ENCODE measurements at places on chromosomes 4 and X. TPM values are rescaled to one million over a fixed set of nuclear protein-coding genes. Genes with fewer than 3 reads are reported as not detected.

ANXA3 gene
- 12.3 TPM for total RNA-seq

RBMXL3 gene
- total RNA-seq: not detected

DCAF12L1 gene
- not detected for total RNA-seq

TGIF2LX gene
- total RNA-seq: not detected

DNA sequence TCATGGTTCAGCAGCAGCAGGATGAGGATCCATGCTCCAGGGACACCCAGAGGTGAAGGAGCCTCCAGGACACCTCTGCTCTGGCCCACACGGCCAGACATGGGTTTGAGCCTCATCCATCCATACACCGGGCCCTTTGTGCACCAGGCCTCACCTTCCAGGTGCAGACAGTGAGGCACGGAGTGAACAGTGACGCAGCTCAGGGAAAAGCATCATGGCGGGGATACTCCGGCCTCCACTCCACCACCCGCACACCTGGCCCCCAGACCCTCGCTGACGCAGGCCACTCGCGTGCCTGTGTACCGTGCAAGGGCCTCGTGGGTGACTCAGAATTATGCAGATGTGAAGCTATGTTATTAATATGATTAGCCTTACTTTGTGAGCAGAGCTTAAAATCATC is 33.3 kb downstream of the ADRA2C start:
- no peak for DNase-seq

GRCh38 chrX:101550362-101550750 is at the start of gene ARMCX1:
Gene ARMCX1, plus strand, starts transcription at chrX:101550547. Its CDS starts 2,384 bp downstream, at chrX:101552931.
- DNase-seq: peak; percentile 87

DNA sequence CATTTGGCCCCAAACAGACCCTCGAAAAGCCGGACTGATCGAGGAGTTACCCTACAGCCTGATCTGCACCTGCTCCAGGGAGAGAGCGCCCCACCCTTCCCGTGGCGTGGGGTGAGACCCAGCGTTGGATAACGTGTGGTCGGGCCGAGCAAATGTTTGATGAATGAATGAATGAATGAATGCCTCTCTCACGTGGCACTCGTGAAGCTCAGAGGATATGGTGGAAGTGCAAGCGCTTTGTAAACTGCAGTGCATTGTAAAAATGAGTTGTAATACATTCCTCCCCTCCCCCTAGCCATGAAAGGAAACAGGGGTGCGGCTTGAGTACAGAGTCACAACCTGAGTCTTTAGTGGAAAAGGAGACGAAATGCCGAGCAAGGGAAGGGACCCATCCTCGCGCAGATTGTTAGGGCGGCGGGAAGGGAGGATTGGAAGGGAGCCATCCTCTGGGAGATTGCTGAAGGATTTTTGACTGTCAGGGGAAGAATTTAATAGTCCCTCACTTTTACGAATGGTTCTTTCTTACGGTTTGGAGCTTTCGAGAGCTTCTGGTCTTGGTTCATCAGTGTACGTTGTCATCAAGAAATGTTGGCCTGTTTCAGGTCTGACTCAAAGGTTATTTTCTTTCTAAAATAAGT is 772 bp upstream of the FBXW7 start:
- DNase-seq: no peak

DNA sequence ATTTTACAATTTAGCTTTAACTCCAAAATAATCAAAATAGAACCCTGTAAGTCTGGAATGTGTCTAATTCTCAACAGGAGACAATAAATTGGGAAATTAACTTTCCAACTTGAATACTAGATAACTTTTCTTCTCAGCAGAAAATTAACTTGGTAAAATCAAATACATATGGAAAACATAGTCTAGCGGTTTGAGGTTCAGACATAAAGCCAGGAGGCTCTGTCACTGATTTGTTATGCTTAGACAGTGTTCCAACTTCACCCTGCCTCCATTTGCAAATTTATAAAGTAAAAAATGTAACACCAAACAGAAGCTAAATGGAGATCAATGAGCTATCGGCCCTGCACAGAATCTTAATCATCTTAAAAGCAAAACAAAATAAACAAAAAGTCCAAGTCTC is 46.3 kb downstream of the TBCK start:
- no peak for DNase-seq

DNA sequence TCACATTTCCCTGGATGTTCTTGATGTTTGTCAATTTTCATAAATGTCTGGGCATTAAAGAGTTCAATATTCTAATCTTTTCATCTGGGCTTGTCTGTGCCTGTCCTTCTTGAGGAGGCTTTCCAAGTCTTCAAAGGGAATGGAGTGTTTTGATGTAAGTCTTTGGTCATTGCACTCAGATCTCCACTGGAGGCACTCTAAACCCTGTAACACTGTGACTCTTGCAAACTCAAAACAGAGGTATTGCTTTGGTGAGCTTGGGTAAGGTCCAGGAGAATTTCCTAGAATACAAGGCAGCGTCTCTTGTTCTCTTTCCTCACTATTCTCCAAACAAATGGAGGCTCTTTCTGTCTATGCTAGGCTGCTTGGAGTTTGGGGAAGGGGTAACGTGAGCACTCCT is 1118.1 kb upstream of the PABPC4L start:
- no peak for DNase-seq

UGT2B11 gene
- not detected for total RNA-seq

- no peak for DNase-seq
Measured at GRCh38 chrX:80216086-80216485, 201.5 kb downstream of the TBX22 start.

GRCh38 chr4:119982756-119983155 is 83.9 kb downstream of the MAD2L1 start:
- no peak for DNase-seq

DNA sequence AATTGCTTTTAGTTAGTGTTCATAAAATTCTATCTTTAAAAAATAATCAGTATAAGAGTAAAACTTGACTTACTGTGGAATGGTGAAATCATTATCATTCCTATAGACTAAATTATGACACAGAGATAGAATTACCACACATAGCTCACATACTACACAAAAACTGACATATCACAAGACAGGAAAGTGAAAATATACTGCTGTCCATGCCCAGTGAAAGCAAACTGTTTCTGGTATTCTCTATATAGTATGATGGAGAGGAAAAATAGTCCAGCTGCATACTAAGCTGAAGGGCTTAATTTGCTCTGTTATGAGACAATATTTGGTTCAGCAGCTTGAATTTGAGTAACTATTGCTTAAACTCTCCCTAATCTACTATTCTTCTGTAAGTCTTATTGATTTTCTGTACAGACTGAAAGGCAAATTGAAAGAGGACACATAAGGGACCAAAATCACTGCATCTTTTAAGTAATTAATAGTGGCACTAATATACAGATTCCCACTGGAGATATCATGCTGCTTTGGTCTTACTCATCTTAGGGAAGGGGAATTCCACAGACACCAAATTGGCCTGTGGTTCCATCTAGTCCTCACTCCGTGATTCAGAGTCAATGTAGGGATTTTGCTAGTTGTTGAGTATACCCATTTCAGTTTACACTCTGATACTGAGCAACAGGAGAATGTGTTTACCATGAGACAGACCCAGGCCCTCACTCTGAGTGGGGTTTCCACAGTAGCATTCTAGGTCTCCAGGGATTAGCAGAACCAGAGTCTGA is 47.4 kb upstream of the AGA start:
- no peak for DNase-seq

GRCh38 chr4:142539796-142540482 is 306.2 kb downstream of the INPP4B start:
- DNase-seq: no peak

MAGEE1 gene
- 3.7 TPM for total RNA-seq

TMEM31 gene
- not detected for total RNA-seq

GRCh38 chrX:77431227-77431626 is 16.0 kb upstream of the FGF16 start:
- no peak for DNase-seq

DNA sequence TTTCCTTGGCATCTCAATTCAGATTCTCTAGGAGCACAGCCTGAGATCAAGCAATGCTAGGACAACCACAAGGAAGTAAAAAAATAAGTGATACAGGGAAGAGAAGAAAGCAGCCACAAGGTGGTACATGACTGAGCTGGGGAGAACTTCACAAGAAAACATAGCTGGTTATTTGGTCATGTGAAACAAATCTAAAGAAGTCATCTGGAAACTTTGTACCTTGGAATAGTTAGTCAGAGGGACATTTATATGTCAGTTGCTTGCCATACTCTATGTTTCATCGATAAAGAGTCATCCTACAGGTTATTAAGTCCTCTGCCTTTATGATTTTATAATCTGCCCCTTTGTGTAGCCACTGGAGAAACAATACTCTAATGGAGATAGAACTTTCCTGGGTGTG is 575.1 kb downstream of the IL15 start:
- DNase-seq: no peak

SGMS2 gene
- total RNA-seq: 37.8 TPM

CXorf58 gene
- total RNA-seq: not detected

DNA sequence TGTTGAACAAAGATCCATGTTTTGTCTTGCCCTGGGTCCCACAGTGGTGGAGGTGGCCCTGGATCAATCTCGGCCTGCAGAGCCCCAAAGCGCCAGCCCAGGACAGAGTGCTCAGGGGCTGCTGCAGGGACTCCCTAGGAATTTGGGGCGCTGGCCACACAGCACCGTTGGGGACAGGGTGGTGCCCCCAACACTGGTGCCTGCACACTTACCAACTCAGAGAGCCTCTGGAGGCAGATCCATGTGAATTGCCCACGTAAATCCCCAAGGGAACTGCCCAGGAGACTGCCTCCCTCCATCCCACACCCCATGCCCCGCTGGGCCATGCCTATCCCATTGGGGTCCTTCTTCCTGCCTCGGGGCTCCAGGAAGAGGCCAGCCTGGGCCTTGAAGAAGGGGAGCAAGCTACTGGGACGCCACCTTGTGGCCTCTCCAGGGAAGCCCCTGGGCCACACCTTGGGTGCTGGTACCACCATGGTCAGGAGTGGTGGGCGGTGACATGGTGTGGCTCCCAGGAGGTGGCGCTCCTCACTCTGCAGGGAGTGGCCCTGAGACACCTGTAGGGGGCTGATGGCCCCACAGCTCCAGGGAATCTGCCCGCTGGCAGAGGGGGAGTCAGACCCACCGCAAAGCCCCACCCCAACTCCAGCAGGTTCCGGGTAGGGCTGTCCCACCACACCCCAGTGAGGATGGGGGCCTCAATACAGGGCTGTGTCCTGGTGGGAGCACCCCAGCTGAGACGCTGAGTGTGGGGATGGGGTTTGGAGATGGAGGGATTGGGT is 22.8 kb downstream of the CFAP99 start:
- DNase-seq: no peak

GRCh38 chr4:46491455-46491854 is 101.5 kb upstream of the GABRA2 start:
- no peak for DNase-seq

EXOSC9 gene
- total RNA-seq: 13.5 TPM

DNA sequence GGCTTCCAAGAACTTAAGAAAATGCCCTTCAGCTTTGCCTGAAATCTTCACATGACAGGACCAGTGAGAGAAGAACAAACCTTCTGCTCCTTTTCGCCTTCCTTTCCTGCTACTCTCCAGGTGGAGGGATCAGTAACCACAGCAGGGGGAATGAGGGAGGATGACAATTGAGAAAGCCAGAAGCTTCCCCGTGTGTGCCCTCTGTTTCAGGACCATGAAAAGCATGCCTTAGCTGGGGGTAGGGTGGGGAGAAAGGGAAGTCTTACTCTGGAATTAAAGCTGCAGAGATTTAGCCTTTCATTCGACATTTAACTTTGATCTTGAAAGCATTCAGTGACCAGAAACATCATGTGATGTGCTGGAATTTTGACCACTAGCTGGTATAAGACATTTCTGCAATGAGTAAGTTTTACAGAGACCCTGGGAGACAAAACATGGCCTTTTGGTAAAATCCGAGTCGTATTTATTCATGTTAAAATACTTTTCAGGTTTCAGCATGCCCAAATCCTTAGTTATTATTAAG is 10.6 kb upstream of the PUDP start:
- no peak for DNase-seq

- peak; percentile 43 for DNase-seq
Measured at GRCh38 chr4:6124386-6125102, 75.8 kb downstream of the JAKMIP1 start.

GRCh38 chrX:15663439-15663838 is 1.2 kb downstream of the CLTRN start:
- DNase-seq: no peak

DNA sequence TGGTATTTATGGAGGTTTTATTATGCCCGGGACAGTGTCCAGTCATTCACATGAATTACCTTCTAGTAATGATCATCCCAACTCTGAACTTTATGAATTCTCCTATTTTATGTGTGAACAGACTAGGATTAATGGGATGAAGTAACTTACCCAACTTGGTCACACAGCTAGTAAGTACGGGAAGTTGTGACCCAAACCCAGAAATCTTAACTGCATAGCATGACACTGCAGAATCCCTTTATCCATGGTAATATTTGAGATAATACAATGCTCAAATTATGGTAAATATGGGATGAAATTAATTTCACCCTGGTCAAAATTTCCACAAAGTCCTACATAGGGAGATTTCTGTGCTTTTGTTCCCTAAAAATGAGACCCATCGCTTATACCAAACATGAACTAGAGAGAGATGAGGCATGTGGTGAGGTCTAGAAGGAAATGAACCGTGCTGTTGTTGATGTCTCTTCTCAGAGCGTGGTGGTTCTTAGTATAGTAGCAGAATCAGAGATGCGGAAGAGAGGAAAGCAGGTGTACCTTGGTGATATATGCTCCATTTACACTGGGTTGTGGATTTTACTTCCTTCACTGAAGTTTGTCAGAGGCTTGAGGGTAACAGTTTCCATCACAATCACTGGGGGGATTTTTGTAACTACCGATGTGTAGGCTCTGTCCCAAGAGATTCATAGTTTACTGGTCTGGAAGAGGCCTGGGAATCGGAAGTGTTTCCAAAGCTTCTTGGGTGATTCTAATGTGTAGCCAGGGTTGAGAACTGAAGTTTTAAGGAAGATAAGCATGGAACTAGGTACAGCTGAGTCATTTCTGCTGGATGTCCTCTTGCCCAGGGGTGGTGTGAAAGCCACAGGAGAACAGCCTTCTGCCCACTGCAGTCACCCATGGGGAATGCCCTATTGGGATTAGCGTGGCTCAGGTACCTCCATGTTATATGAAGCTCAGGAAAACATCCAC is 30.2 kb upstream of the FAM9C start:
- DNase-seq: no peak

DNA sequence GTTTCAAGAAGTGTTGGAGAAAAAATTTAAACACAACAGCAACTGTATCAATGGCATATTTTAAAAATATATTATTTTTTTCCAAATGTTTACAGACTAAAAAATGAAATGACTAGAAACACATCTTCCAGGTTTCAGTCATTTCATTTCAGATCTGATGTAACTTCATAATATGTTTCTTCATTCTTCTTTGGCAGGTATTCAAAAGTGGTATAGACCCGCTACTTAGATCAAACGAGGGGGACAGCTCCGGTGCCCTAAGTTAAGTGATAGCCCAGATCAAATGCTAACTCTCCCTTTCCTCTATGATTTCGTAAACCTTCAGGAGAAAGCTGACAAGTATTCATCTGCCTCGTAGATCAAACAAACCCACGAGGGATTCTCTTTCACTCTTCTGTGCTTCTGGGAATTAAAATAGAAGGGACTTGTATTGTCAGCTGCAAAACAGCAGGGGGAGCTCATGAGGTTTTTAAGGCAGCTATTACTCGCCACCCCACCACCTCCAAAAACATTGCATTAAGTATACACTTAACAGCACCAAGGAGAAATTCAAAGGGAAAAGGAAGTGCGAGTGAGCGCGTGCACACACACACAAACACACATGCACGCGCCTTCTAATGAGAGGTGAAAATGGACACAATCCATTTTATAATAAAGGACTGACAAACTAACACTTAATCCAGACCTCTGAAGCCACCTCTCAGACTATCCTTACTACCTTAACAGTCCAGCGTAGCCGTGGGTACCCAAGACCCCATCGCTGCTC is 21.4 kb downstream of the HELT start:
- no peak for DNase-seq
